Muscle of back (tissue), 13 donors: ENCODE measurements at places on chromosomes 16 and 17. TPM values are rescaled to one million over a fixed set of nuclear protein-coding genes. Genes with fewer than 3 reads are reported as not detected.

DNA sequence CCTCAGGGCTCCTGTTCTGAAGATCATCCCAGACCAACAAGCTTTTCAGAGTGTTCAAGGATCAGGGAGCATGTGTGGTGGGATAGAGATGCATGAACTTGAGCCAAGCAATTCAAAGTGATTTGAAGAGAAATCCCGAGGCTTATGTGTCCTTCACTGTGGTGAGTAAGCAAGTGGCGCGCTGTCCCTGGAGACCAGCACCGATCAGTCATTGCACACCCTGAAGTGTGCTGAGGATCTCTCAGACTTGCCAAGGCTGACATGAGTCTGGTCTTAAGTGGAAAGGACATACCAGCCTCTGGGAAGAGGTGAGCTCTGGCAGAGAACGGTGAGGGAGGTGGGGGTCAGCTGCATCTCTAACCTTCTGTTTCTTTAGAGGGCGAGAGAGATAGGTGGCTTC, 43.8 kb upstream of the CDH13 start:
- no peak for DNase-seq

DNA sequence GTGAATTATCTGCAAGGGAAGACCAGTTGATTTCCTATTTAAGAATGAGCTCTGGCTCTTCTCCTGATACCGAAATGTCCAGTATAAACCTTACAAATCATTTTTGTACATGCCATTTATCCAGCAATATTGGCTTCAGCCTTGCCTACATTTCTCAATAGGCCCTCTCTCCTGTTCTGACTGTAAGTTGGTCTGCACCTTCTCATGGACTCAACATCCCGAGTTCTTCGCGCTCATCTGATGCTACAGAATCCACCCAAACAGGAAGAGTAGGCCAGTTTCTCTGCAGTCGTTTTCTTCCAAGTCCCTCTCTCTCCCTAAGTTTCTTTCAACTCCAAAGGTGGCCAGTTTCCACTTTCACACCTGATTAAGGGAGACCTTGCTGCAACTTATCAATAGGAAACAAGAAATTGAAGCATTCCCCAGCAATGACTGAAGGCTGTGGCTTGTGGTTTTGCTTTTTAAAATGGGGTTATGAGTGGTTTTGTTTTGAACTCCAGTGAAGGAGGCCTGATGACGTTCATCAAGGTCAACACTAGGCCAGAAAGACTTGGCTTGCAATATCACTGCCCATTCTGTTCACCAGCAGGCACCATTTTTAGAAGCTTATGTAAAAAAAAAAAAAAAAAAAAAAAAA, 383.0 kb downstream of the MAF start:
- DNase-seq: no peak

GRCh38 chr16:51881731-51882130, 665.2 kb downstream of the TOX3 start:
- DNase-seq: peak; percentile 21

CHAD gene
- 7.1 TPM for polyA plus RNA-seq

PRKCB gene
- 1.7 TPM for polyA plus RNA-seq

SDK2 gene
- 27.4 TPM for polyA plus RNA-seq

MYH11 gene
- 21.1 TPM for polyA plus RNA-seq

RGS11 gene
- 0.64 TPM for polyA plus RNA-seq

DNA sequence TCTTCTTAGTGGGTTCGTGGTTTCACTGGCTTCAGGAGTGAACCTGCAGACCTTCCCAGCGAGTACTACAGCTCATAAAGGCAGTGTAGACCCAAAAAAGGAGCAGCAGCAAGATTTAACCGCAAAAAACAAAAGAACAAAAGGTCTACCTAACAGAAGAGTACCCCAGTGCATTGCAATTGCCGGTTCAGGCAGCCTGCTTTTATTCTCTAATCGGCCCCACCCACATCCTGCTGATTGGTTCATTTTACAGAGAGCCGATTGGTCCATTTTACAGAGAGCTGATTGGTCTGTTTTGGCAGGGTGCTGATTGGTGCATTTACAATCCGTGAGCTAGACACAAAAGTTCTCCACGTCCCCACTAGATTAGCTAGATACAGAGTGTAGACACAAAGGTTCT, 2.0 kb upstream of the ARRB2 start:
- DNase-seq: no peak

DNA sequence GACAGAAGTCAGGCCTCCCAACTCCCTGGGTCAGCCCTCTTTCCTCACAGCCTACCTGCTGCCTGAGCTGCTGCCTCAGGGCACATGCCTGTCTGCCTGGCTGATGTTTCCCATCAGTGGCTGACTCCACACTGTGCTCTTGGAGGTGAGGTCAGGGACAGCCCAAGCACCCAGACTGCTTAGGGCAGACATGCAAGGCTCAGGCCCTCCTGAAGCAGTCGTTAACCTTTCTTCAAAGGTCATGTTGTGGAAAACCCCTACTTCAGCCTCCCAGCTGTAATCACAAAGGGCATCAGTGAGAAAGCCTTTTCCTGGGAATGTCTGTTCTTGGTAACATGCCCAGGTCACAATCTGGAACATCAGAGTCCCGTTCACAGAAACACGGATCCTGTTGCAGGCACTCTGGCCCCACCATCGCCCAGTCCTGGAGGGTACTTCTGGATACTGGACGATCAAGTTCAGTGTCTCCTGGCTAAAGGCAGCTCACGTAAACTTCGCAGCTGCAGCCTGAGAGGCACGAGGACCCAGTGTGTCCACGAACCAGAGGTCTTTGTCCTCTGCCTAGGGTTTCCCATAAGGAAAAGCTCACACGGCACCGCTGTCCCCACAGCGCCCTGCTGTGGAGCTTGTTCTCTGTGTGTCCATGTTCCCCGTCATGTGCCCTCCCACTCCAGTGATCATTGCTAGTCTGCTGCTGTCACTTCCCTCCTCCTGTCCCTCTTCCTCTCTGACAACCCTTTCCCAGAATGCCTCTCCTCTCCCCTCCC, 54.9 kb downstream of the GNAO1 start:
- DNase-seq: no peak

DNA sequence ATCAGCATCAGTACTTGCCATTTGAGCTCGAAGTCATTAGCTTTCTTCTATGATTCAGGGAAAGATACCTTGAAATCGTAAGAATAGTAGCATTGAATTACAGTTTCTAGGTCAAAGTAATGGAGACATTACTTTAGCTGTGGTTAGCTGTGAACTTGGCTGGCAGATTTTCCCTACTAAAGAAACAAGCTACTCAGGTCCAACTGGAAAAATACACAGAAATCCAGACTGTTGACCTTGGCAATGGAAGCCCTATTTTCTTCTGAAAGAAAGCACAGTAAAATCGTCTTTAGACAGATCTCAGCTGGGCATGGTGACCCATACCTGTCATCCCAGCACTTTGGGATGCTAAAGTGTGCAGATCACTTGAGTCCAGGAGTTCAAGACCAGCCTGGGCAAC, 13.4 kb upstream of the DNAJA2 start:
- DNase-seq: no peak

SULT1A4 gene
- polyA plus RNA-seq: 4.3 TPM

- DNase-seq: peak; percentile 44
Measured at GRCh38 chr17:65888649-65889048, 303.3 kb downstream of the CEP112 start.

GRCh38 chr16:620700-621525, 9.9 kb upstream of the WFIKKN1 start:
- no peak for DNase-seq

ZNF19 gene
- 2.5 TPM for polyA plus RNA-seq

NARF gene
- 84.0 TPM for polyA plus RNA-seq

GRCh38 chr17:7575481-7575883, 4.0 kb upstream of the CD68 start:
- DNase-seq: no peak

GRCh38 chr16:57863434-57864160, 61.3 kb upstream of the KIFC3 start:
- DNase-seq: peak; percentile 87
